Activated CD4-positive, alpha-beta T cell treated with anti-CD3 and anti-CD28 coated beads, Interleukin-2, amount 50 U/mL, for 4 hours (primary cell): ENCODE measurements at places on chromosomes 5 and 9.

GRCh38 chr9:78122631-78123030 lies 91.0 kb upstream of the GNAQ start:
- DNase-seq = no peak

- peak; percentile 81 for DNase-seq
Measured at GRCh38 chr5:16616536-16617273, at the start of gene RETREG1. TSS of gene RETREG1 (minus strand) at chr5:16616997. CDS start at chr5:16616971, 26 bp downstream.

GRCh38 chr5:1881098-1881572 lies 1.6 kb downstream of the IRX4 start:
- no peak for DNase-seq

- DNase-seq = no peak
Measured at GRCh38 chr5:71934322-71934721, 173.0 kb upstream of the MAP1B start.

GRCh38 chr9:37079370-37080164 lies 40.8 kb upstream of the ZCCHC7 start:
- DNase-seq = peak; percentile 92

GRCh38 chr5:20949636-20950035 lies 961.6 kb upstream of the CDH18 start:
- no peak for DNase-seq

DNA sequence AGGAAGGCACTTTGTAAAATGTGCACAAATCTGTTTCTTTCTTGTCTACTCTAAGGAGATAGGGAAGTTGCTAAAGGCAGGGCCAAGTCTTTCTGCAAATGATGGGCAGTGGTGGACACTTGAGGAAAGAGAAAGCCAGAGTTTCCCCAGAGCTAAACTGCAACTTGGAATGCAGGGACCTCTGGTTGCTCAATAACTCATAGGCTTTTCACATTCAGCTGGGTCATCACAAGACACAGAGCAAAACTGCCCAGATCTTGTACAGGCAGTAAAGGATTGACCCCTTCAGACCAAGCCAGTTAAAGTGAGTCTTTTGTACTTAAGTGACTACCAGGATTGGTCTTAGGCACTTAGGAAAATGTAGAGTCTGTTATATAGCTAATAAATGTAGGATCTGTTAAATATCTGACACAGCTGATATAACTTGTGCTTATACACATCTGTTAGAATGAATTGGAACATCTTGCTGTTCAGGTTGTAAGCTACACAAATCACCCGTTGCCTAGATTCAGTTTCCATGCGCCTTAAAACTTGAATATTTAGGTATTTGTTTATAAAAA lies 13.5 kb upstream of the AGXT2 start:
- DNase-seq = no peak

- no peak for DNase-seq
Measured at GRCh38 chr9:26833792-26834191, 58.8 kb downstream of the CAAP1 start.

GRCh38 chr9:75739884-75740611 lies 150.4 kb upstream of the PCSK5 start:
- no peak for DNase-seq

DNA sequence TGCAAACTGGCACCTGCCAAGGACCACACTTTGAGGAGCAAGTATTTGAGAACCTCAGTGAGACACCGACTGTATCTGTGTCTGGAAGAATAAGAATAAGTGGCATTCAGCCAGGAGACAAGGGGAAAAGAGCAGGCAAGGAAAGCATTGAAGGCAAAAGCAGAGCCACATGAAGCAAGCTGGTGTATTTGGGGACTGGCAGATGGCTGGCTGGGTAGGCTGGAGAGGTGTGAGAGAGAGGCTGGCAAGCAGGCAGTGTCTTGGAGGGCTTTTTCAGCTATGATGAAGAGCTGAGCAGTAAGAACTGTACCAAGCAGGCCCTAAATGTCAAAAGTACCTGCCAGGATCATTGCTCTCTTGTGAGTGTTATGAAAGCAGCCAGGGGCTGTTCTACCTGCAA lies 14.1 kb upstream of the C5orf58 start:
- DNase-seq = no peak

DNA sequence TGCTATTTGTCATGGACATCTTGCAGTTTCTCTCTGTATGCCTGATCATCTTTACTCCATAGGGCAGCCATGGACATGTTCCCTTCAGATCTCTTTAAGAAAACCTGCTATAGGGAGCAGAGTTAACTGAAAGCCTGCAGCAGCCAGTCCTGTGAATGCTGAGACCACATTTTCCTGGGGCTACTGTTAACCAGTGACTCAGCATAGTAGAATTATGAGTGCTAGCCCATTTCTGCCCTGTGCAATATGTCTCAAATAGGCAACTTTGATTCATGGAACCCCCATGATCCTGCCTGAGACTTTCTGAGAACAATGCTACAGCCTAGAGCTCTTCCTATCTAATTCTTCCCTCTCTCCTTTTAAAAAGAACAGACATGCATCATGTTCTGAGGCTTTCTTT lies 624.2 kb downstream of the CHSY3 start:
- no peak for DNase-seq

GRCh38 chr9:35116898-35117551 lies 1.4 kb upstream of the ATOSB start:
- peak; percentile 83 for DNase-seq

DNA sequence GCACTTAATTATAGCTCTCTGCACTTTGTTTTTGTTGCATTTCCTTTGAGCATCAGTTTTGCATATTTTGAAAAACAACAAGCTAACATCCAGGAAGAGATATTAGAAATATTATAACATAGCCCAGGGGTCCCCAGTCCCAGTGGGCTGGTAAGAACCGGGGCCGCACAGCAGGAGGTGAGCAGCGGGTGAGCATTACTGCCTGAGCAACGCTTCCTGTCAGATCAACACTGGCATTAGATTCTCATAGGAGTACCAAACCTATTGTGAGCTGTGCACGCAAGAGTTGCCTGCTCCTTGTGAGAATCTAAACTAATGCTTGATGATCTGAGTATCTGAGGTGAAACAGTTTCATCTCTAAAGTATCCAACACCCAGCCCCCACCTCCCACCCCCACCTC lies 675.9 kb upstream of the ZNF608 start:
- DNase-seq = no peak

DNA sequence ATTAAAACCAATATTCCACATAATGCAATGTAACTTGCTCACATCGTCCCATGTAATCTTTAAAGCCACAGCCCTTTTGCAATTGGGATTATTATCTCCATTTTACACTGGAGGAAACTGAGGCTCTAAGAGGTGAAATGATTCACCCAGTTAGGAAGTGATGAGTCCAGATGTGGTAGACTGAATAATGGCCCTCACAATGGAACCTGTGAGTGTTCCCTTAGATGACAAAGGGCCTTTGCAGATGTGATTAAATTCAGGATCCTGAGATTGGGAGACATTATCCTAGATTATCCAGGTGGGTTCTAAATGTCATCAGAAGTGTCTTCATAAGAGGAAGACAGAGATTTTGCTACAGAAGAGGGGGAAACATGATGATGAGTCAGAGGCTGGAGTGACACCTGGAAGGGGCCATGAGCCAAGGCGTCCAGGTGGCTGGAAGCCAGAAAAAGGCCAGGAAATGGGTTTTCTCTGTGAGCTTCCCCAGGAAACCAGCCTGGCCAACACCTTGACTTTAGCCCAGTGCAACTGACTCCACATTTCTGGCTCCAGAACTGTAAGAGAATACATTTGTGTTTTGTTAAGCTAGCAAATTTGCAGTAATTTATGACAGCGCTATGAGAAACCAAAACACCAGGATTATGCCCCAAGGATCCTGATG lies 139.1 kb downstream of the KCNIP1 start:
- no peak for DNase-seq

DNA sequence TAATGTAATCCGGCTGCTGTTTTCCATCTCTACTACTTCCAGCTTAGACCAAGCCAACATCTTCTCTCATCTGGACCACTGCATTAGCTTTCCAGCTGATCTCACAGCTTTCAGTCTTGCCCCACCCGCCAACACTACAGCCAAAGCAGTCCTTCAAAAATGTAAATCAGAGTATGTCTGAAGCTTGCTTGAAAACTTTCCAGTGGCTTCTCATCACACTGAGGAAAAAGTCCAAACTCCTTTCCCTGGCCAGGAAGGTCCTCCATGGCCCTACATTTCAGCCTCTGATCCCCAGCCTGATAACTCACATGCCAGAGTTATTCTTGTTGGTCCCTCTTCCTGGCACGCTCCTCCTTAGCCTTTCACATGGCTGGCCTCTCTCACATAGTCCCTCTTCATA lies 38.5 kb downstream of the TTC1 start:
- no peak for DNase-seq

- no peak for DNase-seq
Measured at GRCh38 chr5:60036192-60036938, 142.8 kb upstream of the PDE4D start.

DNA sequence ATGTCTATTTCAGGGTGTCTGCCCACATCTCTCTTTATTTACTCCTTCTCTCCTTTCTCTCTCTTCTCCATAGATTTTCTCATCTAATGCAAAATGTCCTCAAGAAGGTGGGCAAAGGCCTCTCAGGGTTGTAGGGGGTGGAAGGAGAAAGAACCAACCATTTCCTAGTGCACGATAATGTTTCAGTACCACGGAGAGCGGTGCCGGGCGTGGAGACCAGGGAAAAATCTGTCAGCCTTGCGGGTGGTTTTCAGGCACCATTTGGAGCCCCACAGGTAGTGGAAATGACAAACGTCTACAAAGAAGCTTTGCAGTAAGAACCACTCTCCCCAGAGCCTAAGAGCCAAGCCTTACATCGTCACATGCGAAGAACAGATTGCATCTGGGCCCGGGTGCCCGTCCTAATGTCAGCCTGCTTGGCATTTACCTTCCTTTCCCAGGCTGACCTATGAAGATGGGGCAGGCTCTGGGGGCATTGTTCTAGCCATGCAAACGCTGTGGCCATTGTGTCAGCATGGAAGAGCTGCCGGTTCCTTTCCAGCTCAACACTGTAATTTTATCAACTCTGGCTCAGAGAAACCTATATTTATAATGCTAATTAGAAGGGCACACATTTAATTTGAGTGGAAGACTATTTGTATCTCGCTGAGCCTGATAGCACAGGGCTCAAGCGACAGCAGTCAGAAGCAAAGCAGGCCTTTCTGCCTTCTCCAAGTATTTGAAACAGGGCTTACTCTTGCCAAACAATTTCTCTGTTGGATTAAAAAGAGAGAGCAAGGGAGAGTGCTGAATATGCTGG lies 430.1 kb upstream of the WWC1 start:
- DNase-seq = no peak

DNA sequence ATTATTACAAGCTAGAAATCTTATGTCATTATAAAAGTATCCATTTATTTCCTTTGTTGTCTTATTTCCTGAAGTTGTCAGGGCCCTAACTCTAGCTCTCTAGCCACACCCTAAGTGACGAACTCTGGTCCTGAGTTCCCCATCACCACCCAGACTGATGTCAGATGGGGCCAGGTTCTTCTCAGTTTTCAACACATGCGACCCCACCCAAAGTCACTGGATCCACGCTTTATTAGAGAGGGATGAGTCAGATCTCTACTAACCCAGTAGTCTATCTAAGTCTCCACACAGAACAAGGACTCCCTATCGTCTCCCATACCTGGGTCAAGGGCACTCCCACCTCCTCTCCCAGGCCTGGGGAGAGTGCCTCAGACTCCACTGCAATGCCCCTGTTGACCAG lies 6.8 kb upstream of the FEM1C start:
- DNase-seq = no peak

DNA sequence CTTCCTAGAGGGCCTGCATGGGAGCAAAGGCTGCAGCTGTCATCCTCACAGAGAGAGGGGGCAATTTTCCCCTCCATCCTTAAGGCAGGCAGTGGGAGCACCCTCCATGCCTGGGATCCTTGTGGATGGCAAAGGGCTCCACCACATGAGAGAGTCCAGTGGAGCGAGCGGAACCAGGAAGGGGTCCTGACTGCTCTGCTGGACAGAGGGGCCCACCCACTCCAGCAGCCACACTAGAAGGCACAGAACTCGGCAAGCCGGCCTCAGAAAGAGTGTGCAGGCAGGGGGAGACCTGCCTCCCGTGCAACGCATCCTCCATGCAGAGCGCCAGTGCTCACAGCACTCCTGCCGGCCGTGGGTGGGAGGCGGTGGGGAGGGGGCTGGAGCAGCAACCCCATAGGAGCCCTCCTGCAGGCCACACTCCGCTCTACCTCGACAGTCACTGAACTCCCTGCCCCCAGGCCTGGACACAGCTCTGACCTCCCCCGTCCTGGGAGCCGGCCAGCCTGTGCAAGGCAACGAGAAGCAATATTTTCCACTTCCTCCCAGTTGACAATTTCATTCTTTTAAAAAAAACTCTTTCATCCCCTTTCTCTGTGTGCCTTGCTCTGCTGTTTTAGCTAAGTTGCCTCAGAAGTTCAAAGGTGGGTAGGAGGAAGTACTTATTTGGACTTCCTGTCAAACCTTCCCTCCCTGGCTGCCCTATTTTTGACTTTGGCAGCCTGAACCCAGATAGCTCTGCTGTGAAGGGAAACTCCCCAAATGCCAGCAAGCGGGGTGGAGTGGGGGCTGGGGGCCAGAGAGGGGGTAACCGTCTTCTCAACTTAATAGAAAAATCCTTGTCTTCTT lies 5.3 kb upstream of the LCP2 start:
- DNase-seq = peak; percentile 68
